ENCODE measurements at places on chromosomes 5 and 9.

- DNase-seq: no peak
Observed at GRCh38 chr5:37966291-37966690, 126.5 kb upstream of the GDNF start.

DNA sequence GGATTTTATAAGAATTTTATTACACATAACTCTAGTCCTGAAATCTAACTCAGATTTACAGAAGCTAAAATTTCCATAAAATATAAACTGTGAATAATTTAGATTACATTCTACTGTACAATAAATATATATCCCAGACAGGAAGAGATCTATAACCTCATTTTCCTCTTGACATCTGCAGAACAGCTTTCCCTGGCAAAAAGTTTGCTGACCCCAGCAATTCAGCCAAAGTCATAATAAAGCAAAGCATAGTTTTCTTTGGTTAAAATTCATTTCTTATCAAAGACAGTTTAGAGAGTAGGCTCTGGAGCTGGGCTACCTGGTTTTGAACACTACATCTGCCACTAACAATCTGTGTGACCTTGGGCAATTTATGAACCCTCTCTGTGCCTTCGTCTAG lies 372.5 kb downstream of the CAAP1 start:
- DNase-seq: no peak

DNA sequence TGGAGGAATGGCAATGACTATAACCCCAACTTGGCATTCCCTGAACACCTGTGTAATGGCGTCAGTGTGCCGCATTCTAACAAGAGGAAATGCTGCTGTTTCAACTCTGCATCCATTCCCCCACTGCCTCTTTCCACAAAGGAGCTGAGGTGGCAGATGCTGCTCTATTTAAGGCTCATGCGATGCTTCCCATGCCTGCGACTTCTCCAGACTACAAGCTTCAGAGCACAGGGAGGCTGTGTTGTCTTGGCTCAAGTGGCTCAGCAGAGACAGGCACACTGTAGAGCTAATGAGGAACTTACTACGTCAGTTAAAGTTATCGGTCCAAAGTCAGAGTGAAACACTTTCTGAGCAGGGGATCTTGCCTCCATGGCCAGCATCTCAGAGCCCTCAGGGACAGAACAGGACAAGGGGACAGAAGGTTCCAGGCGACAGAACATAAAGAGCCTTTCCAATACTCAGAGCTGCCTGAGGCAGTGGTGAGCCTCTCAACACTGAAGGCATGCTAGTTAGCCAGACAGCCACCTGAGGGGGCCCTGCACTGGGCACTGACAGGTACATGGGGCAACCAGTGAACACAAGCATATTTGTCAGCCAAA lies 21.8 kb downstream of the TNIP1 start:
- no peak for DNase-seq

DNA sequence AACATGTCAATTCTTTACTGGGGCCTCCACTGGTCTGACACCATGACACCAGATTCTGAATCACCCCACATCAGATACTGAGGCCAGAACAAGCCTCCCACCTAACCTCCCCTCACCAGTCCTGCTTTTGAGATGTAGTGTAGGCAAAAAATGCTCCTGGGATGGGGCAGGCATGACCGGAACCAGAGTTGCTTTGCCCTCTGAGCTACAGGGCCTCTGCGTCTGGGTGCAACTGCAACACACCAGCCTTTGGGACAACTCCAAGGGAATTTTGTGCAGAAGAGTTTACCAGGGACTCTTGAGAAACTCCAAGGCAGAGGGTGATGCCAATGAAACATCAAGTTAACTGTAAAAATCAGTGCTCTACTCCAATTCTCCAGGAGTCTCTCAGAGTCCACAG lies 79.4 kb downstream of the SIL1 start:
- DNase-seq: no peak

GRCh38 chr9:75500479-75500878 lies 390.0 kb upstream of the PCSK5 start:
- DNase-seq: no peak

GRCh38 chr9:113591899-113592625 lies 128.5 kb downstream of the RGS3 start:
- DNase-seq: no peak

GRCh38 chr9:91948597-91949391 lies 1.2 kb downstream of the ROR2 start:
- DNase-seq: no peak

DNA sequence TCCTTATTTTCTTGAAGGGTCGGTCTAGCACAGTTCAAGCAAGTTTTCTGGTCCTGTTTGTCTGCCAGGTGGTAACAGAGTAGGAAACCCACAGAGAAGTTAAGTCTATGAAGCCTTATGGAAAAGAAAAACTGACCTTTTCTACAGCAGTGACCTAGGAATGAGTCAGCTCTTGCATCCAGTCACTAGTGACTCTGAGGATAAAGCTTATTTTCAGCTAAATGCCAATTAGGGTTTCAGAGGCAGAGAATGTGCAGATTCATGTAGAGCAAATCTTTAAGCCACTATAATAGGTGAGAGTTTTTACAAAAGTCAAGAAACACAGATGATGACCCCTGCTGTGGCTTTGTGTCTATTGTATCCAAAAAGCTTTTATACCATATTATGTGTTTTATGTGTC lies 100.7 kb downstream of the CWC27 start:
- DNase-seq: no peak

DNA sequence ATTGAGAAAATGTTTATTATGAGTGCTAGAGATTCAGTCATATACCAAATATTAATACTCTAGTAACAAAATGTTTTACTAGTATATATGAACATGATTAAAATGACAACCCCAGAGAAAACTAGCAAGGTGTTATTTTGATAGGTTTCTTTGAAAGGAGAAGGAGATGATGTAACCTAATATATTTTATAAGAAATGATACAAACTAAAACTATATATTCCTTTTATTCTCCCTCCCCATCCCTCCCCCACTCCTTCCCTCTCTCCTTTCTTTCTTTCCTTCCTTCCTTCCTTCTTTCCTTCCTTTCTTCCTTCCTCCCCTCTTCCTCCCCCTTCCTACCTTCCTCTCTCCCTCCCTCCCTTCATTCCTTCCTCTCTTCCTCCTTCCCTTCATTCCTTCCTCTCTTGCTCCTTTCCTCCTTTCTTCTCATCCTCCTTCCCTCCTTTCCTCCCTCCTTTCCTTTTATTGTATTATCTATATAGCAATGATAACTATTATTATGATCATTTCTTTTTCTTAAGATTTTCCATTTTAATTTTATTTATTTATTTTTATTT lies 215.3 kb upstream of the MEF2C start:
- no peak for DNase-seq

GRCh38 chr9:91919621-91920020 lies 30.4 kb downstream of the ROR2 start:
- no peak for DNase-seq

GRCh38 chr9:20512636-20513035 lies 109.7 kb downstream of the MLLT3 start:
- DNase-seq: no peak

DNA sequence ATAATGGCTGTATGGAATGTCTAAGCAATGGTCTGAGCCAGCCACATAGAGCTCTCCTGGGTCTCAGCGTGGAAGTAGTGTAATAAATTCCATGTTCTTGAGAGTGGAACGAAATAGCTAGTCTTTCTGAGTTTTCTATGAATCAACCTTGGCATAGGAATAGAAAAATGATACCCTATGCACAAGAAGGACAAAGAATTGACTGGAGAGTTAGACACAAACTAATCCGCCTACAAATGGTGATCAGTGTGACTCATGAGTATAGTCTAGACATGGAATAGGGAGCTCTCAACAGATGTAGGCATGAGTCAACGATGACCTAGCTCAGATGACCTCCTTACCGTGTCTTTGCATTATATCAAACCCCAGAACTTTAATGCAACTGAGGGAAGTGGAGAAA lies 256.8 kb upstream of the GRIN3A start:
- no peak for DNase-seq

GRCh38 chr9:28051559-28052503 lies 478.6 kb upstream of the C9orf72 start:
- DNase-seq: no peak

DNA sequence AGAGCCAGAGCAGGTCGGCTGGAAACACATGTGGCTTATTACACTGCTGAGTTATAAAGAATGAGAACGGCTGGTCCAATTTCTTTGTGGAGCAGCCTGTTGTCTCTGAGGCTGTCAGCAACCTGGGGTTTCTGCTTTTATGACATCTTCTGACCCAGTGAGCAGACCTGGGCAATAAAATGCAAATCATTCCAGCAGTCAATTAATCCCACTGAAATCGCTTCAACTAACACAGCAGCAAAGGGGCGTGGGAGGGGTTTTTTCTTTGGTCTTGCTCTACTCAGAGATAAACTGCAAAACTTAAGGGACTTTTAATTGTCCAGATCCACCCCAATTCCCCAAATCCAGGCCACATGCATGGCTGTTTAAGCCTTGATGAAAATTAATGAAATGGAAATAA lies 215.7 kb downstream of the SLIT3 start:
- DNase-seq: no peak

- DNase-seq: no peak
Observed at GRCh38 chr5:43316421-43316820, 3.2 kb upstream of the HMGCS1 start.

DNA sequence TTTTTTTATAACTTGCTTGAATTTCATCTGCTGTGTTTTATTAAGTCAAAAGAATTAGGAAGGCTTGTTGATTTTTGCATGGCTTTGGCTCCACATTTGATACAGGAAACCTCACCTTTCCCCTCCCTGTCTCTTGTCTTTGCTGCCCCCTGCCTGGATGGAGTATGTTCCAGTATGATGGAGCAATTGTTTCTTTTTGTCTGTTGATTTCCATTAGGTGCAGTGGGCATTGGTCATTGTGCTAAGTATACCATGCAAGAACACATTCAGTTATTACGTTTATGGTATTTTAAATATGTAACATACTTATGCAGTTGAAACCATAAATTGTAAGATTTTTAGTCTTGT lies 19.6 kb downstream of the TJP2 start:
- DNase-seq: no peak

DNA sequence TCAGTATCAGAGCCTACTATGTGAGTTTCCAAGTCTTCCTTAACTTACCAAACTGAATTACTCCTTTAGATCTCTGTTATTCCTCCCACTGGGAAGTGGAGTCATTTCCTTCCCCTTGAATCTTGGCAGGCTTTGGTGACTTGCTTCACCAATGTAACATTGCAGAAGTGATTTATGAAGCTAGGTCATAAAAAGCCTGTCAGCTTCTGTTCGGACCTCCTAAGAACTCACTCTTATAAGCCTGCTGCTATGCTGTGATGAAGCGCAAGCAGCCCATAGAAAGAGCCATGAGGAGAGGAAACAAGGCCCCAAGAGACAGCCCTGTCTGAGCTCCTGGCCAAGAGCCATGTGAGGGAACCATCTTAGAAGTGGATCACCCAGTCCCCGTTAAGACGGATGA lies 14.2 kb upstream of the FOXB2 start:
- DNase-seq: no peak

DNA sequence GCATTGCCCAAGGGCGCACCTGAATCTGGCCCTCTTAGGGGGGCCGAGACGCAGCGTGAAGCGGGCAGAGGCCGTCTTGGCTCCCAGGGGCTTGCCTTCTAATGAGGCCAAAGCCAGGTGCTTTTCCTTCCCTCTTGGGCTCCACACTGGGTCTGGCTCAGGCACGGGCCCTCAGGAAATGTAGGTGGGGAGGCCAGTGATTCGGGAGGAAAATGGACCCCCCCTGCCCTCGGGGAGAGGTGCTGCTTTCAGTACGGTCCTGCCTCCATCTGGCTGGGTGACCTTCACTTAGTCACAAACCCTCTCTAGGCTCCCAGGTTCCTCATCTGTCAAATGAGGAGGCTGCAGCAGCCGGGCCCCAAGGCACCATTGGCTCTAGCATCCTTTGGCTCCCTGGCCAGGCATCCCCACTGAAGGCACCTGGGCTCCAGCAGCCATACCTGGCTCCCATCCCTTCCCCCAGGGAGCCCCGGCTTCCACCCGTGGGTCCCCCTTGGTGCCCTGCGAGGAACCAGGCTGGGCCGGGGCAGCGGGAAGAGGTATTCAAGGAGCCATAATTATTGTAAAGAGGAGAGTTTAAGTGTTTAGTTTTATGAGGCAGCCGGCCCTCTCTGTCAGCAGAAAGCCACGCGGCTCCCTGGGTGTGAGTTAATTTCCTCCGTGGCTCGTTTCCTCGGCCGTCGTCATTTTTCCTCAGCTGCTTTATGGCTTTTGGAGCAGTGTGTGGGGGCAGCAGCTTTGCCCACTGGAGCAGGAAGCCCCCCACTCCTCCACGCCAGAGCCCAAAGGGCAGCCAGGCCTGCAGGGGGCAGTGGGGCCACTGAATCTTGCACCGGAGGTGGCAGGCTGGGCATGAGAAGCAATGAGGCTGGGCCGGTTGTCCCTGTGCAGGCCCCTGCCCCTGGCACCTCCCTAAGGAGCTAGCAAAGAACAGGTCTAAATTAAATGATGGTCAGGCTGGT lies 24.9 kb upstream of the UNC5A start:
- no peak for DNase-seq

GRCh38 chr9:125238127-125238914 lies 2.8 kb downstream of the HSPA5 start:
- no peak for DNase-seq

GRCh38 chr5:9765419-9766140 lies 135.4 kb upstream of the TAS2R1 start:
- DNase-seq: no peak

GRCh38 chr5:76542887-76543690 lies 80.1 kb downstream of the F2RL2 start:
- no peak for DNase-seq

GRCh38 chr5:121675924-121676323 lies 175.8 kb upstream of the FTMT start:
- no peak for DNase-seq

DNA sequence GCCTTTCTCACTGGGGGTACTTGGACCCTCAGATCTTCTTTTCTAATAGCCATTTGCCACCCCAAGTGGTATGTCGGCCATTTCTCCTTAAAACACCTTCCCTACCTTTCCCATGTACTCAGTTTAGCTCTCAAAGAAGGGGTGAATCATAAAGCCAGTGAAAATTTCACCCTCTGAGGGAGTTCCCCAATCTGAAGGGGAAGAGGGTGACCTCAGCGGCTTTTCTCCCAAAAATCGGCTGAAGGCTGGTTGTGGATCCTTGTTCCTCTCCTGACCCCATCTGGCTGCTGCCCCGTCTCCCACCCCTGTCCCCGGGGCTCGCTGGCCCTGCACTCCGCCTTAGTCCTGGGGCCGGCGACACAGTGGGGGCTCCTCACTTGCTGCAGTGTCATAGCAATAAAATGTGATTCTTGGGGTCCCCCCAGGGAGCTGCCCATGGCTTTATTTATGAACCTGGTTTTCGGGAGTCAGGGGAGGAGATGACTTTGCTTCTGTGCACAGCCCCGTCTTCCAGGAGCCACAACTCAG lies 17.3 kb upstream of the LTC4S start:
- no peak for DNase-seq

DNA sequence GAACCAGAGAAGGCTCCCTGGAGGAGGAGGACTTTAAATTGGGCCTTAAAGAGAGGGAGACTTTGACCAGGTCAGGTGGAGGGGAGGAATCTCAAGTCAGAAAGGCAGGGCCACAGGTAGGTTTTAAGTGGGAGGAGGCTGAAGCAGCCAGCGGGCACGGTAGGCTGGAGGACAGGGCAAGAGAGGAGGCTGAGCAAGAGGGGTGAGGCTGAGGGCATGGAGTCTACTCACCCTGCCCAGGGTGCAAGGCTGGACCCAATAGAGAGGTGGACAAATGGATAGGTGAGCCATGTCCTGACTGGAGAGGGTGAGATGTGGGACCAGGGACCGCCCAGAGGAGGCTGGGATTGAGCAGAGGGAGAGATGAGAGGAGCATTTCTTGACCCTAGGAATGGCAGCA lies 25.6 kb upstream of the TRIM14 start:
- DNase-seq: no peak

Measured in coronary artery (tissue), 2 donors.